ENCODE measurements at places on chromosomes 5 and 9. TPM values are rescaled to one million over a fixed set of nuclear protein-coding genes. Genes with fewer than 3 reads are reported as not detected.

DNA sequence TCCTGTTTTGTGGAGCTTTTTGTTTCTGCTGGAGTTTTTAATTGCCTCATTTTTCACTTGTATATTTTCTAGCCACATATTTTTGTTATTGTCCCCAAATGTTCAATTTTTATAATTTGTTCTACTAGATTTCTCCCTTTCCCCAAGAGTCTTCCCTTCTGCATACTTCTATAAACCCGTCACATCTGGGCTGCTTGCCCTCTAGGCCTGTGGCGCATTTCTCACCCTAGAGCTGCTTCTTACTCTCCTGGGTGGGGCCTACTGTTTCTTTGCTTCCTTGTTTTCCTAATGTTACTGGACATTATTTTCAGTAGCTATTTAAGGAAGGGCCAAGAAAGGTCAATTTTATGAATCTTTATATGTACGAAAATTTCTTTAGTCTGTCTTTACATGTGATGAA, 51.5 kb downstream of the NXNL2 start:
- no peak overlapping the region for H3K4me3 ChIP-seq
- no peak overlapping the region for H3K27ac ChIP-seq

- H3K4me1 ChIP-seq = peaks cover 1% of the 10 kb centered on the region
- H3K27me3 ChIP-seq = no peaks in the 10 kb centered on the region
- no peak overlapping the region for H3K27ac ChIP-seq
- no peaks in the 10 kb centered on the region for H3K36me3 ChIP-seq
- DNase-seq = no peak
Observed at GRCh38 chr9:99748676-99749075, 73.0 kb upstream of the NR4A3 start.

GRCh38 chr9:133785753-133786370, 47.7 kb upstream of the SARDH start:
- peaks cover 8% of the 10 kb centered on the region for H3K4me1 ChIP-seq
- no peaks in the 10 kb centered on the region for H3K27me3 ChIP-seq
- H3K36me3 ChIP-seq = peaks cover 18% of the 10 kb centered on the region
- peak overlapping the region; percentile 81 for H3K27ac ChIP-seq

GRCh38 chr5:59458321-59458720, 435.2 kb downstream of the PDE4D start:
- H3K27ac ChIP-seq = no peak overlapping the region
- no peaks in the 10 kb centered on the region for H3K27me3 ChIP-seq
- peaks cover 7% of the 10 kb centered on the region for H3K36me3 ChIP-seq
- peaks cover 10% of the 10 kb centered on the region for H3K4me1 ChIP-seq

DNA sequence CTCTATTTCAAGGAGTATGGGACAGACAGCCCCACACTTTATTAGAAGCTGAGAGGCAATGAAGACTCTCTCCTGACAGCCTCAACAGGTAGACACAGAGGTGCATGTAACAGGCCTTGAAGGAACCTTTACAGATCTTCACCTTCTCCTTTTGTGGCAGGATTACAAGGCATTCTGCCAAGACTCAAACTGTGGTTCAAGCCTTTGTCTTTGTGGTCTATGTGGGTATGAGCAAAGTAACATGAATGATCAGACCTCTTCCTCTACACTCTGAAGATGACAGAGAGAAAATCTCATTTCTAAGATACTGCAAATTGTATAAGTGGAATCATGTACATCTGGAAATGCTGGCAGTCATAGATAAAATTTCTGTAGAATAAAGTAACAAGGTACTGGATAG, 346.9 kb downstream of the CDH9 start:
- H3K27ac ChIP-seq = no peak overlapping the region
- no peaks in the 10 kb centered on the region for H3K4me1 ChIP-seq
- DNase-seq = no peak
- no peak overlapping the region for H3K4me3 ChIP-seq
- H3K36me3 ChIP-seq = no peaks in the 10 kb centered on the region

DNA sequence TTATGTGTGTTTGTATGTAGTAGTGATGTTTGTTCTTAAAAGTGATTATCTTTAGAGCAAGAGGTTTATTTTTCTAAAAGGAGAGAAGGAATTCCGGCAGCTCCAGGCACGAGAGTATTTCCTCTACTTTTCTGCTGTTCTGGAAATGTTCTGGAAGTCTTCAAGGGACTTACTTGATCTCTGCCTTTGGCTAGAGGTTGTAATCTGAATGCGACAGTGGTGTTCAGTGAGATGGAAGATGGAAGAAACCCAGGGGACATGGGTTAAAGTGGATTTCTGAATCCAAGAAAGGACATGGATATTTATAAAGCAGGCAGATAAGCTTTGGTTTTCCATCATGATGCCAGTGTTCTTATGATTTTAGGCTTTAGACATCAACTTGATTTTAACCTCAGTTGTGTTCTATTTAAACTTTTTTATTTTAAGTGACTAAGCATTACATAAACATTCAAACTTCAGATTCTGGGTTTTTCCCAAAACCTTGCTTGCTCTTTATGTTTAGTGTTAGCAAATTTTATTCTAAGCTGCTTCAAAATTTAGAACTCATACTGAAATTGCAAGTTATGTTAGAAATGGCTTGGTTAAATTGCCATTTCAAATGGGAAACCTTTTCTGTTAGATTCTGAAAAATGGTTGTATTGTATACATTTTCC, 3.6 kb downstream of the GPR21 start:
- no peak overlapping the region for H3K27ac ChIP-seq
- peaks cover 5% of the 10 kb centered on the region for H3K36me3 ChIP-seq
- no peaks in the 10 kb centered on the region for H3K27me3 ChIP-seq
- no peak overlapping the region for H3K4me3 ChIP-seq
- no peak for DNase-seq
- peaks cover 5% of the 10 kb centered on the region for H3K4me1 ChIP-seq

DNA sequence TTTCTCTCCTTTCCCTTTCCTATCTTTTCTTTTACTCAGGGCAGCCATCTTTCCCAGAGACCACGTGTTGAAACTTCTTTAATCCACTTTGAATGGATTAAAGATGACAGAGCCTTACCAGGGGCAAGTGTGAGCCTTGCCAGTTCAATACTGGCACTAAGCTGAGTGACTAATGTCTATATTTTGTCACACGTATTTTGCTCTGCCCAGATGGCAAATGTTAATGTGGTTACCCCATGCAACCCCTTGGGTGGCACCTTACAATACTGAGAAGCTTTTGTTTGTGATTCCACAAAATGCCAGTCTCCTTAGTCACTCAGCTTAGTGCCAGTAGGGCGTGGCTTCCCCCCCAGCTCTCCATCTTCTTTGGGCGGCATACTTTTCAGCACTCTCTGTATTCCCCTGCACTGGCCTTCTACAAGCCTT, 24.8 kb downstream of the ANXA1 start:
- no peaks in the 10 kb centered on the region for H3K36me3 ChIP-seq
- no peak overlapping the region for H3K27ac ChIP-seq
- no peak overlapping the region for H3K4me3 ChIP-seq
- DNase-seq = no peak
- H3K4me1 ChIP-seq = no peaks in the 10 kb centered on the region

- no peak overlapping the region for H3K4me3 ChIP-seq
- no peaks in the 10 kb centered on the region for H3K27me3 ChIP-seq
- H3K4me1 ChIP-seq = peaks cover 10% of the 10 kb centered on the region
- no peak for DNase-seq
- peaks cover 36% of the 10 kb centered on the region for H3K36me3 ChIP-seq
- no peak overlapping the region for H3K27ac ChIP-seq
Observed at GRCh38 chr5:115806986-115807653, 9.3 kb downstream of the CDO1 start.

DNA sequence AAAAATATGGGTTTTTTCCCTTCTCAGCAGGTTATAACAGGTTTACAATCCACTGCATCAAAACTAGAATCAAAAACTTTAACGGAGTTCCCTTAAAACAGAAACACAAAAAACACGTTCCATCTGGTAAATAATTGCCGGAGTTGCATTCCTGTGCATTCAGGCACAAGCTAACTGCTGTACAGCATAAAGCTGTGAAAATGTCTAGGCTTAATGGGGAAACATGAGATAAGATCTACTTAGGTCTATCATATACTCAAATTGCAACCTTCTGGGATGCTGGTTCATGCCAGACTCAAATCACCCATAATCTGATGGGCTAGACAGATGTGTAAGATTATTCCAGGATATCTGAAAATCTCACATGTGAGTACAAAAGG, 265.3 kb downstream of the DOCK8 start:
- DNase-seq = no peak
- H3K27ac ChIP-seq = peak overlapping the region; percentile 16
- no peaks in the 10 kb centered on the region for H3K27me3 ChIP-seq
- H3K4me1 ChIP-seq = peaks cover 12% of the 10 kb centered on the region

DNA sequence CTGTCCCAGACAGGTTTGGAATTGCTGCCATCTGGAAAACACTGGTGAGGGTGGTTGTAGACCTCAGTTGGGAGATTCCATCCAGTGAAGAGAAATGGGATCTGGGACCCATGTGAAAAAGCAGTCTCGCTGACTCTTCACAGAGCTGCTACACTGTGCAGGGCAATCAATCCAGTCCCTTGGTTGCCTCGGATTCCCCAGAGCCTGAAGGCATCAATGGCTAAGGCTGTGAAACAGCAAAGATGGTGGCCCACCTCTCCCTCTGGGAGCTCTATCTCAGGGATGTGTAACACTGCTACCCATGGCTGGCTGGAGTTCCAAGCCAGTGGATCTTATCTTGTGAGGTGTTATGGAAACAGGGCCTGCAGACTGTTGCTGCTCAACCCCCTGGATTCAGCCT, 256.1 kb downstream of the TMEM38B start:
- no peak for DNase-seq
- peaks cover 4% of the 10 kb centered on the region for H3K36me3 ChIP-seq
- no peak overlapping the region for H3K27ac ChIP-seq
- H3K4me3 ChIP-seq = no peak overlapping the region

- H3K27ac ChIP-seq = peak overlapping the region; percentile 99
- peak overlapping the region; percentile 95 for H3K4me3 ChIP-seq
- H3K4me1 ChIP-seq = peaks cover 19% of the 10 kb centered on the region
- peaks cover 11% of the 10 kb centered on the region for H3K27me3 ChIP-seq
Observed at GRCh38 chr9:129111528-129112151, 425 bp downstream of the PTPA start.

GRCh38 chr9:134406366-134407120, 80.3 kb downstream of the RXRA start:
- H3K27me3 ChIP-seq = no peaks in the 10 kb centered on the region
- H3K4me3 ChIP-seq = no peak overlapping the region
- peaks cover 5% of the 10 kb centered on the region for H3K4me1 ChIP-seq
- H3K36me3 ChIP-seq = peaks cover 1% of the 10 kb centered on the region

DNA sequence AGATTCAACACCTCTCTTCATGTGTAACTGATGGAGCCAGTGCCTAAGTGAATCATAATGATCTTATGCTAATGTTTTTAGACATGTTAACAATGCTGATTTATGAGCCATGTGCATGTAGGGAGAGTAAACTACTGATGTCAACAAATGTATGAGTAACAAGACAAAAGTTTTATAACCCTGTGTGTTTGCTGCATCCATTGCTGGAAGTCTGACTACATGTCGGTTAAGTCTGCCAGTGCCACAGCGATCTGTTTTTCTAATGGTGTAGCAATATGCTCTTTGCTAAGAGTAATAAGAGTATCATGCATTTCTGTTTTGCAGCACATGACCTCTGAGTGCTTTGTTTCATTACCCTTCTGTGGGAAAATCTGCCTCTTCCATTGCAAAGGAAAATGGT, 26.4 kb upstream of the TMOD1 start:
- H3K27ac ChIP-seq = no peak overlapping the region
- no peaks in the 10 kb centered on the region for H3K4me1 ChIP-seq
- peaks cover 8% of the 10 kb centered on the region for H3K36me3 ChIP-seq
- no peak for DNase-seq

DNA sequence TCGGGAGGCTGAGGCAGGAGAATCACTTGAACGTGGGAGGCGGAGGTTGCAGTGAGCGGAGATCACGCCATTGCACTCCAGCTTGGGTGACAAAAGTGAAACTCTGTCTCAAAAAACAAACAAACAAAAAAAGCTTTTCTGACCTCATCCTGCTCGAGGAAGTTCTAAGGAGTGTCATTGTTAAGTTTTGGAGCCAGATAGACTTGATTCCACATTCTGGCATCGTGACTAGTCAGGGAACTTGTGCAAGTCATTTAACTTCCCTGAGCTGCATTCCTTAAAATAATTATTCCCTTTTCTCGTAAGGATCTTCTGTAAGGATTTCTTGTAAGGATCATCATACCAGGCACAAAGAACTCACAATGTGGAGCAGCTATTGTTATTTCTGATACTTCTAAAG, 26.2 kb downstream of the SNX24 start:
- DNase-seq = no peak
- H3K4me3 ChIP-seq = no peak overlapping the region
- peaks cover 1% of the 10 kb centered on the region for H3K36me3 ChIP-seq
- H3K4me1 ChIP-seq = peaks cover 4% of the 10 kb centered on the region
- H3K27me3 ChIP-seq = no peaks in the 10 kb centered on the region

- no peaks in the 10 kb centered on the region for H3K4me1 ChIP-seq
- no peak overlapping the region for H3K4me3 ChIP-seq
- peaks cover 1% of the 10 kb centered on the region for H3K36me3 ChIP-seq
- H3K27ac ChIP-seq = no peak overlapping the region
- H3K27me3 ChIP-seq = no peaks in the 10 kb centered on the region
Observed at GRCh38 chr5:118711727-118712126, 276.6 kb downstream of the DTWD2 start.

DNA sequence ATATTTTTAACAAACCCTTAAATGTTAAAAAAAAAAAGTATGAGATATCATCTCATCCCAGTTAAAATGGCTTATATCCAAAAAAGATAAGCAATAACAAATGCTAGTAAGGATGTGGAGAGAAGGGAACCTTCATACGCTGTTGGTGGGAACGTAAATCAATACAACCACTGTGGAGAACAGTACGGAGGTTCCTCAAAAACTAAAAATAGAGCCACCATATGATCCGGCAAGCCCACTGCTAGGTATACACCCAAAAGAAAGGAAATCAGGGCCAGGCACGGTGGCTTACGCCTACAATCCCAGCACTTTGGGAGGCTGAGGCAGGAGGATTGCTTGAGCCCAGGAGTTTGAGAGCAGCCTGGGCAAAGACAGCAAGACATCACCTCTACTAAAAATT, 3.0 kb downstream of the MTMR12 start:
- peak overlapping the region; percentile 33 for H3K4me3 ChIP-seq
- no peak for DNase-seq
- peaks cover 6% of the 10 kb centered on the region for H3K36me3 ChIP-seq
- no peak overlapping the region for H3K27ac ChIP-seq
- H3K27me3 ChIP-seq = no peaks in the 10 kb centered on the region
- peaks cover 28% of the 10 kb centered on the region for H3K4me1 ChIP-seq

The INSYN2B gene
- total RNA-seq = 0.12 TPM

The PCDHGA3 gene
- total RNA-seq = 0.80 TPM

The EQTN gene
- 1.1 TPM for total RNA-seq

The PKD2L2 gene
- total RNA-seq = not detected

The KCNV2 gene
- total RNA-seq = not detected

The LMBRD2 gene
- total RNA-seq = 6.9 TPM

The CDKN2B-AS1 gene
- not detected for total RNA-seq

The GBA2 gene
- 130 TPM for total RNA-seq

The CNTNAP3B gene
- total RNA-seq = 7.4 TPM

The TIMD4 gene
- total RNA-seq = not detected

The FST gene
- total RNA-seq = 2.3 TPM

All from progenitor cell of endocrine pancreas (in vitro differentiated cells).